ENCODE measurements at places on chromosomes 12 and 14. TPM values are rescaled to one million over a fixed set of nuclear protein-coding genes. Genes with fewer than 3 reads are reported as not detected.

GRCh38 chr12:19963972-19964371 lies 404.4 kb upstream of the PDE3A start:
- no peak overlapping the region for H3K27ac ChIP-seq
- no peaks in the 10 kb centered on the region for H3K36me3 ChIP-seq
- H3K4me1 ChIP-seq = peaks cover 12% of the 10 kb centered on the region
- DNase-seq = no peak
- H3K4me3 ChIP-seq = no peak overlapping the region
- no peaks in the 10 kb centered on the region for H3K27me3 ChIP-seq

GRCh38 chr14:79084861-79085260 lies 914.7 kb downstream of the NRXN3 start:
- no peaks in the 10 kb centered on the region for H3K27me3 ChIP-seq
- H3K36me3 ChIP-seq = no peaks in the 10 kb centered on the region
- no peak for DNase-seq

DNA sequence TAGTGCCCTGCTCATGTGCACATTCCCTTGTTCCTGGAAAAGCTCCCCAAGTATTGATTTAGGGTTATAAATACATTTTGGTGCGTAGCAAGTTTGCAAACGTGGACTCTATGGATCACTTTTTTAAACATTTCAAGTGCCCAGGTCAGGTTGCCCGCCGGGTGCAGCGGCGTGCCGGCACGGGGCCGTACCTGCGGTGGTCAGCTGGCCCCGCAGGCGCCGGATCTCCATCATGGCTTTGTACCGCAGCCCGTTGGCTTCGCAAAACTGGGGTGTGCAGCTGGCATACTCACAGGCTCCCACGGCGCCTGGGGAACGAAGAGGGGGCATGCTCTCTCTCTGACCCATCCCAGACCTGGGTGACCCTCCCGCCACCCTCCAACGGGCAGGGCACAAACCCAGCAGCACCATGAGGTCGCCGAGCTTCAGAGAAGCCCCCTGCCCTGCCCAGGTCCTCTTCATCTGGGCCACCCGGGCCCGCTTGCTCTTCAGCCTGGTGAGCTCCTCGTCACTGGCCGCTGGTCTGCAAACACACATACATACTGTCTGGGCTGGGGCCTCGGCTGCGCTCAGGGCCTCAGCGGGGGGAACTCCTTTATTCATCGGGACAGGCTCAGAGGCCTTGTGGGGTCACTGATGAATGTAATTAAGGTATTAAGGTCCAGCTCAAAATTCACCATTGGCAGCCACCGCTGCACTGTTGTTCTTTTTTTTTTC lies 35.1 kb downstream of the DHX37 start:
- no peaks in the 10 kb centered on the region for H3K27me3 ChIP-seq
- H3K4me1 ChIP-seq = no peaks in the 10 kb centered on the region
- no peak for DNase-seq
- H3K36me3 ChIP-seq = peaks cover 98% of the 10 kb centered on the region

DNA sequence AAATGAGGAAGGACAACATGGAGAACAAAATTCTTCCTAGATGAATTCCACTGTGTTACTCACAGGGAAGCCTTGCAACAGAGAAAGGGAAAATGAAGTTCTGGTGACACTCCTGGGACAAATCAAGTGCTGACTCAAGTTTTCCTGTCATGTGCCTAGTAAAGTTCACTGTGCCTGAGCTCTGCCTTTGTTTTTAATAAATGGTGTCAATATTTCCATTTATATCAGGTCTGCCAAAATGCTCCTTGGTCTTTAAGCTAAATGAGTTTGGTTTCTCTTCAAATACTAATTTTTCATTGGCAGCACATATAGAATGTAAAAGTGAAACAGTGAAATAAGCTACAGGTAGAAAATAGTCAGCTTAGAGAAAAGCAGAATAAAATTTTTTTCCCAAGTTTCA lies 33.0 kb downstream of the HIGD1C start:
- H3K27me3 ChIP-seq = no peaks in the 10 kb centered on the region
- H3K36me3 ChIP-seq = peaks cover 43% of the 10 kb centered on the region
- DNase-seq = peak; percentile 67

DNA sequence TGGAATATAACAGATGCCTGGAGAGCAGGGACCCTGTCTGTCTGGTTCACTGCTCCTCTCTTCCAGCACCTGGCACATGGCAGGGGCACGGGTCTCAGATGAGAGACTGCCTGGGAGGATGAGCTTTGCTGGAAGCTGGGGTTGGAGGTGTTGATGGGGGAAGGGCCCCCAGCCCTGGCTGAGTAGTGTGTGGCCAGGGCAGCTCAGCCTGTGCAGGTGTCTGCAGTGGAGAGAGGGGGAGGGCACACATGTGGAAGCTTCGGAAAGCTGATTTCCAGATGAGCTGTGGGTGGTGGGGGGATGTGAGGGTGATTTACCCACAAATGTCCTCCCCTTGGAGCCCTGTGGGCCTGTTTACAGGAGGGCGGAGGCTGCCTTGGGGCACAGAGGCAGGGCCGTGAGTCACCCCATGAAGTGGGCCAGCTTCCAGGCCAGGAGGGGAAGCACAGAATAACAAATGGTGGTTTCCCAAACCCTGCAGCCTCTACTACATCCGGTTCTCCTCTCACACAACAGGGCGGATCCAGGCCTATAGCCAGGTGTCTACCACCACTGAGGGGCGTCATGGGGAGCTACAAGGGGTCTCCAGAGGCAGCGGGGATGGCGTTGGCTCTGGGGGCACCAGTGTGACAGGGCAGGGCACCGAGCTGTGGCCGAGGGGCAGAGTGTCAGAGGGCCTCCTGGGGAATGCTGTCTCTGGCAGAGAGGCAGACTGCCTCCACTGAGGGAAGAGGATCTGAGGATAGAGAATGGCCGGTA lies 11.0 kb downstream of the KRT7 start:
- H3K4me1 ChIP-seq = peaks cover 58% of the 10 kb centered on the region
- no peak overlapping the region for H3K4me3 ChIP-seq
- no peaks in the 10 kb centered on the region for H3K36me3 ChIP-seq
- no peaks in the 10 kb centered on the region for H3K27me3 ChIP-seq
- peak overlapping the region; percentile 50 for H3K27ac ChIP-seq

DNA sequence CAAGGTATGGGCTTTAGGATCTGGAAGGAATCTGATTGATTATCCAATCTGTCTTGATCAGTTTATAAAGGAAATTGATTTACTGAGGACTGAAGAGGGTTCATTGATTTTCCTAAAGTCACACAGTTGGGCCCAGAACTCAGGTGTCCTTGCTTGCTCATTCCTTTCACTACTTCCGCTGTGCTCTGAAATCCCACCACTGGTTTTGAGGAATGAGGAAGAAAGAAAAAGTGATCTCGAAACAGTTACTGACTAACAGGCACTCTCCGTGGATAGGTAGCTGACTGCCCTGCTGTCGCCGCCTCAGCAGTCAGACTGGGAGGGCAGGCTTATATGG lies at the start of gene FITM1:
TSS of gene FITM1 (plus strand) at position 280 of the 337 bp plus-strand sequence. CDS start 905 bp downstream, outside the sequence.
- H3K4me1 ChIP-seq = peaks cover 2% of the 10 kb centered on the region
- no peaks in the 10 kb centered on the region for H3K36me3 ChIP-seq
- H3K4me3 ChIP-seq = no peak within 1 kb of the TSS
- H3K27me3 ChIP-seq = no peaks in the 10 kb centered on the region
- DNase-seq = no peak

DNA sequence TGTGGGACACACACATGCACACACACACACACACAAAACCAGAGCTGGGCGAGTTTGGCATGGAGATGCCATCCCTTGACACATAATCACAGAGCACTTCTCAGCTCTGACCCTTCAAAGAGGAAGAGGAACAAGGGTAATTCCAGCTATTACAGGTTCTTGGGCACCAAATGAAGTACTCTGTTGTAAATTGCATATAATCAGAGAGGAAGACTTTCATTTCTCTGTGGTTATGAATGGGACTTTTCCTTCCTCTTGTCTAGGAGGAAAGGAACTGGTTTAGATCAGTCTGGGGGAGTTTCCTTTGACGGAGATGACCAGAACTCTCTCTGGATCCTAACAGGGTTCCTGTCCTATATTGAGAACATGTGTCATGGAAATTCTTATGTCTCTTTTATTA lies 26.4 kb upstream of the FGF6 start:
- no peak overlapping the region for H3K4me3 ChIP-seq
- no peak overlapping the region for H3K27ac ChIP-seq
- H3K4me1 ChIP-seq = no peaks in the 10 kb centered on the region
- no peaks in the 10 kb centered on the region for H3K27me3 ChIP-seq
- H3K36me3 ChIP-seq = no peaks in the 10 kb centered on the region
- DNase-seq = no peak

GRCh38 chr14:92988786-92989755 lies 66.1 kb downstream of the CHGA start:
- H3K4me3 ChIP-seq = no peak overlapping the region
- no peak overlapping the region for H3K27ac ChIP-seq
- no peak for DNase-seq

DNA sequence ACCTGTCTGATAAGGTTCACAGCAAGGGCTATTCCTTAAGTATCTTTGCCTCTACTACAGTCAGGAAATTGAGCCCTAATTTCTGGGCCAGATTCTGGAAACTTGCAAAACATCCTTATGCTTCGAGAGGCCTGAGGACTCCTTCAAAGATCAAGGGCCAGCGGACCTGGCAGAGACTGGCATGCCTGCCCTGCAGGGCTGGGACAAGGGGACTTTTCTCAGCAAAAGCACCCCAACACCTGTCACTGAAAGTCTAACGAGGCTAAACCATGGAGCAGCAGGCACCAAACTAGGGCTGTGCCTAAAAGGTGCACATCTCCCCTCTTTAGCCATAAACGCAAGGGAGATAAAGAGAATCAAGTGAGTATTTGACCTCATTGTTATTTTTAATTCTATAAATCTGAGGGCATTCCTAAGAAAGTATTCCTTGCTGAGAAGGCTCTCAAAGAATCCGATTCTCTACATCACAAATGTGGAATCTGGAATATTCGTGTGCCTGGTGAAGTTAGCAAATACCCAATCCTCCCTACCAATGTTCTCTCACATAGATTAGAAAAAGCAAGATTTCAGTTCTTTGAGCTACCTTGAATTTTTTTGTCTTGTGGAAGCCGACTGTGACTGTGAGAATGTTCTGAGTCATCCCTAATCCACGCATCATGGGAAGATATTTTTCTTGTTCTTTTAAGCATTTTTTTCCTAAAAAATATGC lies 328.2 kb upstream of the NOVA1 start:
- DNase-seq = no peak
- H3K36me3 ChIP-seq = no peaks in the 10 kb centered on the region
- H3K4me3 ChIP-seq = no peak overlapping the region
- H3K27me3 ChIP-seq = no peaks in the 10 kb centered on the region
- H3K27ac ChIP-seq = no peak overlapping the region

DNA sequence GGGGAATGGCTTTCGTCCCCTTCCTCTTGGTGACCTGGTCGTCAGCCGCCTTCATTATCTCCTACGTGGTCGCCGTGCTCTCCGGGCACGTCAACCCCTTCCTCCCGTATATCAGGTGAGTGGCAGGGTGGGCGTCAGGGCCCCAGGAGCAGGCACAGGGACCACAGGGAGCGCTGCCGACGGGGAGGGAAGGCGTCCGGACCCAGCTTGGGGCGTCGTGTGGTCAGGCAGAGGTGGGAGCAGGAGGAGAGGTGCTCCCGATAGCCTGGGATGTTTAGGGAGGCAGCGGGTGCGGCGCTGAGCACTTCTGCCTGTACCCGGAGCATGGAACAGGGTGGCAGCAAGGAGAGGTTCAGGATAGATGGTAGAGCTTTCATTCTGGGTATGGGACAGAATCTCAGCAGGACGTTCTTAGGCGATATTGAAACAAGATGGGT lies 444 bp downstream of the DRAM1 start:
- H3K4me1 ChIP-seq = peaks cover 6% of the 10 kb centered on the region
- H3K27me3 ChIP-seq = no peaks in the 10 kb centered on the region
- peak; percentile 75 for DNase-seq
- H3K36me3 ChIP-seq = no peaks in the 10 kb centered on the region
- peak overlapping the region; percentile 82 for H3K4me3 ChIP-seq
- H3K27ac ChIP-seq = peak overlapping the region; percentile 92

DNA sequence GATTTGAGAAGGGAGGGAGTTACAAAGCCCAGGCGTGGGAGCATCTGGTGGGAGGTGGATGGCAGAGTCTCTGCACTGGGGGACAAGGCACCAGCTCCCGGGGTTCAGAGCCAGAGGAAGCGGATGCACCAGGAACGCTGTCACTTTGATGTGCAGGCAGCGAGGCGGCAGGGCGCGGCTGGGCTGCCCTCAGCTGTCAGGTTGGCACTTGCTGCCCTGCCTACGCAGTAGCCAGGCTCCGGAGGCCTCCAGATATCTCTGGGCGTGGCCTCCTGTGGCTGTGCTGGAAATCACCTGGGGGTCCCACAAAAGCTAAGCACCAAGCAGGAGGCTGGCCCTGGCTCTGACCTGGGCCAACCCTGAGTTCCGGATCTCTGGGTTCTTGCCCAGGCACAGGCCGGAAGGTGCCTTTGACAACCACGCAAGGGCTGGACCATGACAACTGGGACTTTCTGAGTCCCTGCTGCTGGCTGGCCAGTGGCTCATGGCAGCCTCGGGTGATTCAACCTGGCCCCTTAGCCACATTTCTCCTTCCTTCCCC lies 62.1 kb upstream of the MAP1LC3B2 start:
- H3K36me3 ChIP-seq = no peaks in the 10 kb centered on the region
- no peaks in the 10 kb centered on the region for H3K27me3 ChIP-seq
- DNase-seq = no peak
- no peak overlapping the region for H3K27ac ChIP-seq
- H3K4me1 ChIP-seq = no peaks in the 10 kb centered on the region

GRCh38 chr12:57243521-57244311 lies 7.3 kb downstream of the STAC3 start:
- peak; percentile 85 for DNase-seq
- no peak overlapping the region for H3K27ac ChIP-seq
- H3K4me3 ChIP-seq = peak overlapping the region; percentile 0
- no peaks in the 10 kb centered on the region for H3K36me3 ChIP-seq

DNA sequence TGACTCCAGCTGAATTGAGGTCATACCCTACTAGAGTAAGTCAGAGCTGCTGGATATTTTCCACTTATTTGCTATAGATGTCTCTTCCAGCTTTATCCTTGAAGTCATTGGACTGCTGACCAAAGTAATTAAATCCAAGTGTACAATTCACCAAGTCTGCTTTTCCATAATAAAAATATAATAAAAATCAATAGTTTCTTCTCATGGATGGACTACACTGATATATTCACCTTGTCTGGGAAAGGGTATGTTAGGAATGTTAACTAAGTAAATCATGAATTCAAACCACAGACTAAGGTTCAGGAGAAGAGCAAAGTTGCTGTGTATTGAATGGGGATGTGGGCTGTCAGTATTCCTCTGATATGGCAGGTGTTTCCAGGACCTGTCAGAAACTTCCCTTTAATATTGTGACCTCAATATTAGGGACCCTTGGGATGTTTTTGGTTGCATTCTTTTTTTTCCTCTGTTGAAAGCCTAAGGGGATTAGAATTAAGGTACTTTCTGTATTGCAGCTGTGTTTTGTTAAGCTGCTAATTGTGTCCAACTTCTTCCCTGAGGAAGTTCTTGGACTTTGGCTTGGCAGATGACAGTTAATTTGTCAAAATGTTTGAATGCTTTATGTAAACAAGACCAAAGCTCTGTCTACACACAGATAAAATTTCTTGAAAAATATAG lies 284.0 kb downstream of the ATP23 start:
- H3K27ac ChIP-seq = no peak overlapping the region
- no peak overlapping the region for H3K4me3 ChIP-seq
- no peaks in the 10 kb centered on the region for H3K27me3 ChIP-seq
- no peaks in the 10 kb centered on the region for H3K36me3 ChIP-seq
- H3K4me1 ChIP-seq = peaks cover 4% of the 10 kb centered on the region
- no peak for DNase-seq

AMDHD1 gene
- total RNA-seq = 0.71 TPM

PRKAG1 gene
- total RNA-seq = 66.5 TPM

SLC7A8 gene
- total RNA-seq = 16.8 TPM

ACSM4 gene
- total RNA-seq = not detected

LBHD2 gene
- total RNA-seq = not detected

PYGL gene
- 49.9 TPM for total RNA-seq

P2RX2 gene
- 0.16 TPM for total RNA-seq

AKAP3 gene
- total RNA-seq = 1.6 TPM

SMIM41 gene
- not detected for total RNA-seq
